ENCODE measurements at places on chromosomes 2 and 18.

DNA sequence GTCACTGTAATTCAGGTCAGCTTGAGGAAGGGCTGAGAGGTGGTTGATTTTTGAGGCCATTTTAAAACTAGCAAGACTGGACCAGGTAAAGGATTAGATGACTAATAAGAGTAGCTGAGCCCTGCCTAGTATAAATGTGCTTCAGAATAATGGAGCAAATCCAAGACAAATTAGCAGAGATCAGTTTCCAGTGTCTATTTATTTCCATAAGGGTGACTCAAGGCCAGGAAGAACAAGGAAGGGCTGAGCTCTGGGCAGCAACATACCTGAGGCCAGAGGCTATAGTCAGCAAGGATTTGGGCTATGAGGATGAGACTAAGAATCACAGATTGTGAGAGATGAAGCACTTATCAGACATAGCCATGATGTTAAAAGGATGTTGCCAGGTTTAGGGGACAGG, 339.0 kb upstream of the LRRTM1 start:
- no peak for DNase-seq

- no peak for DNase-seq
These were observed 108.9 kb upstream of the ITGA4 start for GRCh38 chr2:181348107-181348837.

- no peak for DNase-seq
These were observed 43.8 kb downstream of the STAT1 start for GRCh38 chr2:190970160-190970559.

DNA sequence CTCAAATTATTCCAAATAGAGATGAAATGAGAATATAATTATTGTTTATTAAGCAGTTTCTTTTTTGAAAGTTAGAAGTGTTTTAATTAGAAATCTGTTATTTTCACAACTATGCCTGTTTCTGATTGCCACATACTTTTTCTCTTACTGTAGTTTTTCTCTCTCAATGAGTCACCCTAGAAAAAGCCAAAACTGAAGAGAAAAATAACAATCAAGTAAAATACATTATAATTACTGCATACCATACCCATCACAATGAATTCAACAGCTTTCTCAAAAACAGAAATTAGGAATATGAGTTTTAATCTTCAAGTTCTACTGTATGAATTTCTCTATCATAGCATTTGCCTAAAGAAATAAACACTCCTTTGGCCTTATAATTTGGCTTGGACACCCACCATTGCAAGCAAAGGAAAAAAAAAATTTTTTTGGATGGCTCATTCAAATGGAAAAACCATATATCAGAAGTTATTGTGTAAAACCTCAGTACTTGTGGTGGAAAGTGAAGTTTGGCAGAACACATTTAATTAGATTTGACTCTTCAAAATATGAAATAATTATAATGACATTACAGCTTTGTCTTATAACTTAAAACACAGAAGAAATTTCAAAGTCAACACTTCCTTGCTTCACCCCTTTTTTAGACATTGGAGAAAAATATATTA, 138.5 kb downstream of the DYM start:
- DNase-seq: no peak

GRCh38 chr18:8899000-8899399, 193.6 kb downstream of the MTCL1 start:
- no peak for DNase-seq

GRCh38 chr2:61257446-61257845, 95.5 kb downstream of the C2orf74 start:
- no peak for DNase-seq

GRCh38 chr2:113698892-113699447, 57.5 kb downstream of the SLC35F5 start:
- DNase-seq: no peak

DNA sequence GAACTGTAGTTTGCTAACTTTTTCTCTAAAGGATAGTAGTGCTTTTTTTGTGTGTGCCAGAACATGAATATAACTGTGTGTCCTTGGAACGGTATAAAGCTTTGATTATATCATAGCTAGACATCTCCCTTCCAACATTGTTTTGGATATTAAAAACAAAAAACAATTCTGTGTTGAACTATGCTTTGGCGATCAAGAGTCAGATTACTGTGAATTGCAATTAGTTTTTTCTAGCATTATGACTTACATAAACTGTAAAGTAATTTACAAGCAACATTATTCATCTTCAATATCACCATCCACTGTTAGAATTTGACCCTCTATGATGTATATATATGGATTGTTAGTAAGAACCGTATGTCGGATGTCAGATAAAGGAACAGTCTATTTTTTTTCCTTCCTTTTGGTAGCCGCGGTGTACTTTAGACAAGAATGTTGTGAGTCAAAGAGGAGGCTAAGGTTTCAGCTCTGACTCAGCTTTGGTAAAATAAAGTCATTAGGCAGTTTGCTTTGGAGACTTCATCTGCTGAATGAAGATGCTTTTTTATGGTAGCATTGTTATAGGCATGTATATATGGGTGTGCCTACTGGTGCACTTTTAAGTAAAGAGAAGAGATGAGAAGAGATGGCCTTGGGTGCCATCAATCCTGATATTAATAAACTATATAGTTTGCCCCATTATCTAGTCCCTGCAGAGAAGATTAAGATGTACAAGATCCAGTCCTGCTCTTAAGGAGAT, 76.4 kb downstream of the LTBP1 start:
- DNase-seq: no peak

DNA sequence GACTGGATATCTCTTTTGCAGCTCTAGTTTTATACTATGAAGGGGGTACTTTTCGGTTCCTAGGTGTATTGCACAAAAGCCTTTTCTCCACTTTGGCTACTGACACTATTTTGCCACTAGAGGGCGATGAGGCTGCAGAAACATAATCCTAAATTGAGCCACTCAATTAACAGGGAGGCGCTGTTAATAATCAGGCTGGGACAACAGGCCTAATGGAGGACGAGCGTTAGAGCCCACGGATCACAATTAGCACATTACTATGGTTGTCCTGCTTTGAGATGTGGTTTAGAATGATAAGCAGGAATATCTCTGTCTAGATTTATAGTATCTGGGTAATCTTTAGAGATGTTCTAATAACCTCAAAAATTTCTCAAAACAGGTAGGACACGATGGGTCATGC, 62.2 kb upstream of the PMAIP1 start:
- peak; percentile 13 for DNase-seq

DNA sequence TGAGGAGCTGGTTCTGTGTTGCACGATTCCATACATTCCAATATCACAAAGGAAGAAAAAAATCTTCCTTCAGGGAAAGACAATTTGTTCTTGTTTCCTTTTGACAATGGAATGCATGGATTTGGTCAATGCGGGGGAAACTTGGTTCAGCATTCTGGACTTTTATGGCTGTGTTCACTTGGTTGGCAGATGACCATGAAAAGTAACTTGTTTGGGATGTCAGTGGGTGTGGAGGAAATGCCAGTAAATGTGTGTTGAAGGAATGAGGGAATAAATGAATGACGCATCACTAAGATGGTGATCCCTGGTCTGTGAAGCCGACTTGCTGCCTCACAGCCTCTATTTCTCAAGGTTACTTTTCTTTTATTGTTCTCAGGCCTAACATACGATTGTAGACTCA, 53.7 kb downstream of the THUMPD2 start:
- DNase-seq: no peak

GRCh38 chr2:127612111-127612822, 33.7 kb upstream of the GPR17 start:
- no peak for DNase-seq

DNA sequence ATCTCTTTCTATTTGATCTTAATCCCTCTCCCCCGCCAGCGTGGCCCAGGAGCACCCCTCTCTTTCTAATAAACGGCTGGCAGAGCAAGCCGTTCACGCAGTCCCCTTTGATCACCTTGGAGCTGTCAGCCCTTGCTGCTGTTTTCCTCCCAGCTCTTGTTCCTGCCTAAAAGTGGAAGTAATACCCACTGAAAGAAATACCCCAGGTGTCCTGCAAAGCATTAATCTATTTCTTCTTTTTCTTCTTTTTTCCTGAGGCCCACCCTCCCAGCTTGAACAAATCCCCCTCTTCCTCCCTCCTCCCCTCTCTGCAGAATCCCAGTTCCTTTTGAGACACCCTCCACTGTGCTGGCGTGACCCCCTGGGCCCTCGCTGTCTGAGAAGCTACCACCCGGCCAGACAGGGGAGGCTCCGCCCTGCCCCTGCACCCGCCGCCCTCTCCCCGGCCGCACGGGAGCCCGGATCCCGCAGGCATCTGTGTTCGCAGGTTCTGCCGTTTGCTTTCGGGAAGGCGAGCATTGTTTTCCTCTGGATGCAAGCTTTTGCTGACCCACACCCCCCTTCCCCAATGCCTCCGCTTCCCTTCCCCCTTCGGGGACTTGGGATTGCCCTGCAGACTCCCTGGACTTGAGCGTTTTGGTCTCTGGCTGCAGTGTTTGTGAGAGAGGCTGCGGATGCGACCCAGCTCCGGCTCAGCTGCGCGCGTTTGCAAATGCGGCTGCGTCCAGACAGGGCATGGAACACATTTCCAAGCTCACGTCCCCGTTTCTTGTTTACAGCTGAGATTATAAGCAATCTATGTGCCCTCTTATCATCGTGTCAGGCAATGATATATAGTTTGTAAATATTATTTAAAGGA, 631.5 kb downstream of the NYAP2 start:
- no peak for DNase-seq

GRCh38 chr2:7270011-7270431, 352.8 kb downstream of the RNF144A start:
- no peak for DNase-seq

Data from stimulated activated CD8-positive, alpha-beta memory T cell treated with anti-CD3 and anti-CD28 coated beads, Interleukin-7, amount 100 ng/mL, for 4 hours (primary cell).